ENCODE measurements at places on chromosomes 3 and 15. TPM values are rescaled to one million over a fixed set of nuclear protein-coding genes. Genes with fewer than 3 reads are reported as not detected.

Gene GOLGA6A
- total RNA-seq, result not detected

GRCh38 chr15:40357723-40358470 lies at the start of gene DISP2:
Gene DISP2 (plus strand): TSS chr15:40358219. CDS start chr15:40358322, 103 bp downstream.
- no peak within 1 kb of the TSS for H3K27ac ChIP-seq
- peak within 1 kb of the TSS; percentile 75 for H3K4me3 ChIP-seq
- peak; percentile 88 for DNase-seq
- H3K4me1 ChIP-seq, result peaks cover 11% of the 10 kb centered on the region

DNA sequence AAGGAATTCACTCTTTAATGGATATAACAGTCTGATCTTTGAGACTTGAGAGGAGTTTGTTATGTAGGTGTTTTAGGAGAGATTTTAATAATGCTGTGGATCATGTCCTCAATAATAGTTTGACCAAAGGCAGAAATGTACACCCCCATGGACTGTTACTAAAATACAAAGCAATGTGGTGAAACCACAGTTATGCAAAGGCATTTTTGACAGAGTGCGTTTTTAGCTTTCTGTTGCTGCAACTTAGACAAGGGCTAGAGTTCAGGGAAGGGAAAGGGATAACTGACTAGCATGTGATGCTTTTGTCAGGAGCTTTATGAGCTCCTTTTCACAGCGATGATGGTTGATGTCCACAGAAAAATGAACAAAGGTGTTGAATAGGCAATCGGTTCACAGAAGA lies 3.6 kb upstream of the STARD5 start:
- no peak overlapping the region for H3K4me3 ChIP-seq
- H3K4me1 ChIP-seq, result peaks cover 29% of the 10 kb centered on the region
- no peak overlapping the region for H3K27ac ChIP-seq

- H3K27ac ChIP-seq, result no peak overlapping the region
- no peak overlapping the region for H3K4me3 ChIP-seq
- no peaks in the 10 kb centered on the region for H3K36me3 ChIP-seq
- peaks cover 18% of the 10 kb centered on the region for H3K27me3 ChIP-seq
These were observed 35.7 kb downstream of the CCDC80 start for GRCh38 chr3:112605285-112605684.

GRCh38 chr3:53829605-53830004 lies 16.6 kb downstream of the CHDH start:
- H3K27ac ChIP-seq, result no peak overlapping the region
- no peaks in the 10 kb centered on the region for H3K36me3 ChIP-seq
- H3K4me3 ChIP-seq, result no peak overlapping the region
- DNase-seq, result no peak
- H3K4me1 ChIP-seq, result no peaks in the 10 kb centered on the region
- peaks cover 14% of the 10 kb centered on the region for H3K27me3 ChIP-seq

Measured in activated CD4-positive, alpha-beta T cell treated with anti-CD3 and anti-CD28 coated beads, Interleukin-2, amount 10 ng/mL, durations not matched to agents 7 days and 5 days (primary cell).